GM12878 (cell line): ENCODE measurements at places on chromosomes 1 and 21. TPM values are rescaled to one million over a fixed set of nuclear protein-coding genes. Genes with fewer than 3 reads are reported as not detected.

- no peak for DNase-seq
These were observed 1.4 kb upstream of the PIK3R3 start for GRCh38 chr1:46133781-46134350.

DNA sequence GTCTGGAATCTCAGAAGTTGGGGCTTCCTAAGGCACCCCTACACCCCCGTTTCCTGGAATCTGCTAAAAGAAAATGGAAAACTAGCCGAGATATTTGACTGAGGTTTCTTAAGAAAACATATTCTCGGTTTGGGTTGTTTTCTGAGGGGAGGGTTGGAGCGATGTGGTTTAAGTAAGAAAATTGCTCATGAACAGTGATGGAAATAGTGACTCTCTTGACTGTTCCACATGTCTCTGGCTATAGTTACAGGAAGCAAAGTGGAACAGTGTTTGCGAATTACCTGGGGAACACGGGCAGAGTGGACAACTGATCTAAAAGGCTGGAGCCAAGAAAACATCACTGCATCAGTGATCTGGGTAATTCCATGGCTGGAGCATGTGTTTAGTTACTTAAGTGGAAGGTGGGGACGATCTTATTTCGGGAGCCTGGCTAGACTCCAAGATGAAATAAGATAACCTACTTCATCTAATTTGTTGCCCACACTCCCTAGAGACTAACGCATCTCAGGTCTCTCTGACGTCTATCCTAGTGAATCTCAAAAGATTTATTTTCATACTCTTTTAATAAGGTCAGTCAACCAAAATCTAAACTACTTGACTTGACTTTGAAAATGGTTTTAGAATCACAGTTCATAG is 92.4 kb downstream of the KCNJ15 start:
- DNase-seq: no peak

DNA sequence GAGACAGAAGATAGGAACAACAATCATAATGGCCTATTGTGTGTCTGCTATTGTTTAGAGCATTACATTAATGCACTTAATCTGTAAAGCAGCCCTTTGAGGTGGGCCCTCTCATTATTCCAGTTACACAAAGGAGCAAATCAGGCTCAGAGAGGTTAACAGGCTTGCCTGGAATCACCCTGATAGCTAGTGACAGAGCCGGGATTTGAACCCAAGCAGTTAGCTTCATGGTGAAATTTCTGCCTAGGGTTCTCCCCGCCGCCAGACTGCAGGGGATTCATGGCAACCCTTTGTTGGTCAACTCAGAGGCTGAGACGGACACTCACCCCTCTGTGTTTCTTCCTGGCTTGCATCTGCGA is 7.1 kb downstream of the HEYL start:
- no peak for DNase-seq

GRCh38 chr21:44051462-44051941 is 39.4 kb downstream of the TRAPPC10 start:
- no peak for DNase-seq

DNA sequence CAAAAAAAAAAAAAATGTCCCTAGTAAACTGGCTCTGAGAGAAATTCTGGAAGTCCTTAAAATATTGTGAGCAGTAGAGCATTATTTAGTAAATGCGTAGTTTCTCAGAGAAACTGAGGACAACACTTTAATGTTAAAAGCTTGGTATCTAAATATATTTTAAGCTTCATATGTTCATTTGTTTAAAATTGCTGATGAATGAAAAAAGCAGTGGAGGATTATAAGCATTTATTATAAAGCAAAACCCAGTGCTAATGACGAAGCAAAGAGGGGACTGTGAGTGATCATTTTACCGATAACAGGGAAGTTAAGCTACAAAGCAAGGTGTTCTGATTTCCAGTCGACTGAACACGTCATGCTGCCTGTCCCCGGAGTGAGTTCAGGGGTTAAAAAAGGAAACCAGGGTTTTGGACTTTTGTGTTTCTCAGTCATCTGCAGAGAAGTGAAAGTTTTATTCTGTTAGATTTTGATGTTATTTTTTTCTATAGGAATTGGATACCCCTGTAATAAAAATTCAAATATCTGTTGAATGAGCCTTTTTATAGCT is 64.5 kb upstream of the SCCPDH start:
- no peak for DNase-seq

GRCh38 chr1:2783069-2783434 is 18.4 kb downstream of the TTC34 start:
- DNase-seq: no peak

DNA sequence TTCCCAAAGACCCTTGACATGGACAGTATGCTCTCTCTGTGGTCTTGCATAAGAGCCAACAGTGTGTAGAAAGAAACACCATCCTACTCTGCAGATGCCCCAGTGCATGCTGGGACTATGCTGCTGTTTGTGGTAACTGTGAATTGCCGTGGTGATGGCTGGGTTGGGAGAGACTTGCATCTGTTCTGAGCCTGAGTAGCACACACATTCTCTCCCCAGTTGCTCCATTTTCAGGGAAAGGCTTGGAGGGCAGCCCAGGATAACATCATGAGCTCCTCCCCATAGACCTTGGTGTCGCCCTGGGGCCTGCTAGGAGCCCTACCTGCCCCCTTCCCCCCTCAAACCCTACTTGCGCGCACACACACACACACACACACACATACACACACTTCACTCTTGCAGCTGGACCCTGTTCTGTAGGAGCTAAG is 120.9 kb upstream of the IPO9 start:
- DNase-seq: no peak

GRCh38 chr21:39054066-39054465 is 129.2 kb downstream of the PSMG1 start:
- DNase-seq: no peak

GRCh38 chr1:58914925-58915324 is 131.1 kb upstream of the JUN start:
- DNase-seq: no peak

DNA sequence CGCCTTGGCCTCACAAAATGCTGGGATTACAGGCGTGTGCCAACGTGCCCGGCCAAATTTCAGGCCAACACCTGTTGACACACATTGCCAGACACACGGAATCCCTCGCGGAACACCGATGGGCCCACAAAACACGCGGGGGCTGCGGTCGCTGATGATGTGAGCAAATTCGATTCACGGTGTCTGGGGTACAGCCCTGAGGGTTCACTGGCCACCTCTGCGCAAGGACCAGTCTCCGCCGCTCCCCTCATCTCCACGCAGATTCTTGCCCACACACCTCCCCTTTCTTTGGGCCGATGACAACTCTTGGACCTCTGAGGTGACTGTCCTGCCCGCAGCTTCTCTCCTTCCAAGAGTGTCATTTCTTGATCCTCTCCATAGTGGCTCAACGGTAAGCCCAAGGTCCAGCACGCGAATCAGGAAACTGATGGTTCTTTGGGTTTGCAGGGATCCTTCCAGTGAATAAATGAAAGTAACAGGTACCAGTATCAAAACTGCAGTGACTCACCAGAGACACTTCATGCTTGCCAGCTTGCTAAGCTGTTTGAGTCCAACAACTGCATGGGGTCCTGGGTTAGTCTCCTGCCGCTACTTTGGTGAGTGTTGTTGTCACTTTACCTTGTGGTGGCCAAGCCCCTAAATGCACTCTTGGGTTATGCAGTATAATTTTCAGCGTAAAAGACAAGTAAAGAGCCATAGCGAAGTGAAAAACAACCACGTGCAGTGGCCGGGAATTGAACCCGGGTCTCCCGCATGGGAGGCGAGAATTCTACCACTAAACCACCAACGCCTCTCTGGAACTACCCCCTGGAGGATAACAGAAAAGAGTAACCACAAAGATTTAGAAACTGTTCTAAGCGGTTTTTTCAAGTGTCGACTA is 11.0 kb upstream of the RNU1-3 start:
- peak; percentile 24 for DNase-seq

DNA sequence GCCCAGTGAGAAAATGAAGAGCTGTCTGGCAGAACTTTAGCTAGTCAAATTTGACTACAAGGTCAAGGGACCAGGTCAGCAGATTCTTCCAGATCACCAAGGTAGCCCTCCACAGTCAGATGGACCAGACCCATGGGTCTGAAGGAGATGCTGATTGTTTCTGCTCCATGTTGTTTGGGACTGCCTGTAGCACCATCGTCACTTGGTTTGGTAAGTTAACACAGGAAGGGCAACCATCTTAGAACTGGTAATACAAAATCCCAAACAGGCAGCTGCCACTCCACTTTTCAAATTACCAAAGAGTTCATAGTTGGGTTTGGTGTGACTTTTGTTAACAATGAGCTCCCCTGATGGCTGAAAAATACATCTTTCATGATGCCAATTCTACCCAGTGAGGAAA is 9.0 kb downstream of the ITPKB start:
- no peak for DNase-seq

DNA sequence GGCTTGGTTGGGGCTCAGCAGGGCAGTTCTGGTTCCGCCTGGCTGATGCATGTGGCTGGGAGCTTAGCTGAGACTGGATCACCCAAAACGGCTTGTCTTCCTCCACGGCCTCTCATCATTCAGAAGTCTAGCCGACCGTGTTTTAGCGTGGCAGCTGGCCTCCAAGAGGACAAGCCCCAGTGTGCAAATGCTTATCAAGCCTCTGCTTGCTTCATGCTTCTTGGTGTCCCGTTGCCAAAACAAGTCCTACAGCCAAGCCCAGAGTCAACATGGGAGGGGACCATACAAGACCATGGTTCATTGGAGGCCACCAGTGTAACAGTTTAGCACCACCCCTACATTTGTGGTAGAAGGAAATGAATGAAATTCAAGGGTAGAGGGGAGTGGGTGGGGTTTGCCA is 10.5 kb upstream of the KDF1 start:
- DNase-seq: no peak

- no peak for DNase-seq
These were observed 5.2 kb downstream of the COQ8A start for GRCh38 chr1:226945106-226945857.

- DNase-seq: no peak
These were observed 5.1 kb upstream of the CTSK start for GRCh38 chr1:150813028-150813707.

DNA sequence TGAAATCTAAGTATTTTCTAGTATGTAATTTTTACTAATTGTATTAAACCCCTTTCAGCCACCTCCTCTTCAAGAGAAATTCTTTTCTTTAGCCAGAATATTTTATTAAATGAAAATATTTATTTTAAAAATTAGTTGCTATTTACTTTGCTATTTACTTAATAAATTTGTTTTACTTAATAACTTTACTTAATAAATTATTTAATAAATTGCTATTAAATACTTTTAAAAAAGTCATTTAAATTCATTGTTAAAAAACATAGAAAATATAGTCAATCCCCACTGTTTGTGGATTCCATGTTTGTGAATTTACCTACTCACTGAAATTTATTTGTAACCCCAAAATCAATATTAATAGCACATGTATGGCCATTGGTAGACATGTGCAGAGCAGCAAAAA is 105.6 kb downstream of the ATP1B1 start:
- no peak for DNase-seq

DNA sequence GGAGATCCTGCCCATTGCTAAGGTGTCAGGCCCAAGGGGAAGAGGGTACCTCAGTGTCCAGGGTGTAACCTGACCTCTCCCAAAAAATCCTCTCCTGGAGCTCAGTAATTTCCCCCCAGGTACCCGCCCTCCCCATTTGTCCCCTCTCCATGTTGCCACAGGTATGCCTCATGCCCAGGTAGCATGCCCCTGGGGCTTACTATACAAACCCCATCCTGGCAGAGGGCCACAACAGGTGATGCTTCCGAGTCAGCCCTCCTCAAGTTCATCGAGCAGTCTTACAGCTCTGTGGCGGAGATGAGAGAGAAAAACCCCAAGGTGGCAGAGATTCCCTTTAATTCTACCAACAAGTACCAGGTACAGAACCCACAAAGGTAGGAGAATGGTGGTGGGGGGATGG is 15.7 kb downstream of the ATP1A4 start:
- DNase-seq: no peak

- no peak for DNase-seq
These were observed 87.7 kb upstream of the COL6A1 start for GRCh38 chr21:45893740-45894449.

DNA sequence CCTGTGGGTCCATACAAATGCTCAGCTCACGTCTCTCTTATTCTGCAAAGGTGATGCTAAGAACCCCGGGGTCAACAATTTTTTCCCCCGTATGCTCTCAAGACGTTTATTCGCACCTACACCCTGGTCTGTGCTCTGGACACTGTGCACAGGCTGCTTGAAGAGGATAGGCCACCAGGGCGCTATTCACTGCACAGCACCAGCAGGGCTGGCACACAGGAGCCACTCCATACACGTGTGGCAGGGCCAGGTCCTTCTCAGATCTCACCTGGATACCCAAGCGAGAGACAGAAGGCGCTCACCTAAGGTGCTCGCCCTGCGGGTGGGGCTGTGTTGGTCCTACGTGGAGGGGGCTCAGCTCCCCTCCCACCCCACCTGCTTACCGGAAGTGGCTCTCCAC is 16.7 kb downstream of the TMEM63A start:
- no peak for DNase-seq

HSF2BP gene
- total RNA-seq: 0.38 and 0.48 TPM in 2 replicates

OPTC gene
- not detected in 2 replicates for total RNA-seq

FABP3 gene
- total RNA-seq: 0.43 TPM in 1 of 2 replicates, not detected in the other

SCYL3 gene
- 10.4 and 10.7 TPM in 2 replicates for total RNA-seq

TXNDC12 gene
- total RNA-seq: 27.4 and 29.8 TPM in 2 replicates
